Aorta (tissue), 5 donors: ENCODE measurements at places on chromosomes 3 and 15. TPM values are rescaled to one million over a fixed set of nuclear protein-coding genes. Genes with fewer than 3 reads are reported as not detected.

DNA sequence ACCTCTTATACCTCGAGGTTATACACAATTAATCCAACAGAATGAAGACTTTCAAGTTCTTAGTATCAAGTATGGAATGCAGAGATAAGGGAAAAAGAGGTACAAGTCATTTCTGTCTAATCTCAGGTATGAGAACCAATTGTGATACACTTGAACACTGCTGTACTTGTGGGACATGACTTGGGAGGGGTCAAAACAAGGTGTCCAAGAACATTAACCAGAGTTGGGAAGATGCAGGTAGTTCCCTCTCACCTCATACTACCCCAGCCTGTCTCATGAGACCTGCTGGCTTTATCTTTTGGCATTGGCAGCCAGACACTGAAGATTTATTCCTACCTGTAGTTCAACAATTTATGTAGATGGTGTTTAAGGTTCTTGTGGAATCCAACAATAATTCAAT, 209.7 kb downstream of the NR1D2 start:
- H3K4me3 ChIP-seq, result no peak overlapping the region
- no peak for DNase-seq
- H3K27ac ChIP-seq, result peak overlapping the region; percentile 24
- peaks cover 5% of the 10 kb centered on the region for H3K4me1 ChIP-seq
- no peaks in the 10 kb centered on the region for H3K27me3 ChIP-seq

GHRL gene
- 1.7 TPM for total RNA-seq

GRCh38 chr15:59169251-59169708, 37.4 kb upstream of the LDHAL6B start:
- peak overlapping the region; percentile 80 for H3K27ac ChIP-seq
- H3K36me3 ChIP-seq, result peaks cover 1% of the 10 kb centered on the region
- peaks cover 11% of the 10 kb centered on the region for H3K4me1 ChIP-seq
- DNase-seq, result no peak

- DNase-seq, result no peak
- H3K27me3 ChIP-seq, result no peaks in the 10 kb centered on the region
- H3K36me3 ChIP-seq, result no peaks in the 10 kb centered on the region
- no peak overlapping the region for H3K4me3 ChIP-seq
Observed at GRCh38 chr3:194617827-194618226, 15.4 kb downstream of the TMEM44 start.
